ENCODE measurements at places on chromosomes 5 and 9.

DNA sequence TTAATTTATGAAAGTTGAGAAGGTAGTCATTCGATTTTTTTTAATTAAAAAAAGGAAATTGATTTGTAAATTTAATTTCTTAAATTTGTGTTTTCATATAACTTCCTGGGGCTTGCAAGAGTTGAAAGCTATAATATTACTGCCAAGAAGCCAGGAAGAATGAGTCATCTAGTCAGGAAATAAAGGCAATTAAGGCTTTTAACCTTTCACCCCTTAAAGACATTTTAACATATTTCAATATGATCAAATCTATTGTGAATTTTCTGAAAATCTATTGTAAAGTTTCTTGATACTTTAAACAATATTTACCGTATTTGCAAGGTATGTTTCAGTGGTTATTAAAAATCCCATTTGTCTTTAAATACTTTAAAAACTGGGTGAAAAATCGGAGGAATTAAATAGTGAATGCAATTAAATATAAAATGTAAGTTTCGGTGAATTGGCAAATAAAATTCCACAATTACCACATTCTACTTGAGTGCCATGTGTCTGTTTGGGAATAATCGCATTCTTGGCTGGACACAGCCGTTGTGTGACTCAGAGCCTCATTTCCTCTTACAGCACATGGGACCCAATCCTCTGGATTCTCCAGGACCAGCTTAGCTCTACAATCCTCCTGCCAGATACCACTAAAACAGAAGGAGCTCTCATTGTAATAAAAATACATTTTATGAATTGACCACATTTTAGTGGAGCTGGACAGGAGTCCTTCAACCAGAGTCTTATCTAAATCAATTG, 310.7 kb downstream of the HCN1 start:
- H3K27ac ChIP-seq = no peak overlapping the region
- H3K27me3 ChIP-seq = no peaks in the 10 kb centered on the region
- no peak overlapping the region for H3K4me3 ChIP-seq
- DNase-seq = no peak
- H3K36me3 ChIP-seq = no peaks in the 10 kb centered on the region

GRCh38 chr9:125233678-125234077, 7.5 kb downstream of the HSPA5 start:
- peak; percentile 60 for DNase-seq
- H3K4me3 ChIP-seq = no peak overlapping the region
- no peak overlapping the region for H3K27ac ChIP-seq
- no peaks in the 10 kb centered on the region for H3K27me3 ChIP-seq

GRCh38 chr9:128275198-128276007, at the start of gene GOLGA2:
Gene GOLGA2, minus strand, starts transcription at chr9:128276007. Its CDS starts 31 bp downstream, at chr9:128275976.
- no peaks in the 10 kb centered on the region for H3K27me3 ChIP-seq
- H3K4me1 ChIP-seq = peaks cover 28% of the 10 kb centered on the region
- peak within 1 kb of the TSS; percentile 73 for H3K27ac ChIP-seq
- DNase-seq = no peak

- H3K4me1 ChIP-seq = no peaks in the 10 kb centered on the region
- no peak overlapping the region for H3K4me3 ChIP-seq
- no peaks in the 10 kb centered on the region for H3K27me3 ChIP-seq
- DNase-seq = no peak
- no peak overlapping the region for H3K27ac ChIP-seq
- H3K36me3 ChIP-seq = no peaks in the 10 kb centered on the region
Observed at GRCh38 chr9:117145811-117146490, 268.9 kb downstream of the ASTN2 start.

- H3K4me1 ChIP-seq = no peaks in the 10 kb centered on the region
- H3K36me3 ChIP-seq = no peaks in the 10 kb centered on the region
- no peak overlapping the region for H3K27ac ChIP-seq
- no peaks in the 10 kb centered on the region for H3K27me3 ChIP-seq
- DNase-seq = no peak
Observed at GRCh38 chr9:73357607-73358006, 205.9 kb downstream of the ANXA1 start.

All from keratinocyte (primary cell).